ENCODE measurements at places on chromosomes 2 and 18.

- DNase-seq, result no peak
Observed at GRCh38 chr2:241619597-241620418, 17.1 kb downstream of the THAP4 start.

- no peak for DNase-seq
Observed at GRCh38 chr2:48984922-48985321, 169.4 kb downstream of the FSHR start.

DNA sequence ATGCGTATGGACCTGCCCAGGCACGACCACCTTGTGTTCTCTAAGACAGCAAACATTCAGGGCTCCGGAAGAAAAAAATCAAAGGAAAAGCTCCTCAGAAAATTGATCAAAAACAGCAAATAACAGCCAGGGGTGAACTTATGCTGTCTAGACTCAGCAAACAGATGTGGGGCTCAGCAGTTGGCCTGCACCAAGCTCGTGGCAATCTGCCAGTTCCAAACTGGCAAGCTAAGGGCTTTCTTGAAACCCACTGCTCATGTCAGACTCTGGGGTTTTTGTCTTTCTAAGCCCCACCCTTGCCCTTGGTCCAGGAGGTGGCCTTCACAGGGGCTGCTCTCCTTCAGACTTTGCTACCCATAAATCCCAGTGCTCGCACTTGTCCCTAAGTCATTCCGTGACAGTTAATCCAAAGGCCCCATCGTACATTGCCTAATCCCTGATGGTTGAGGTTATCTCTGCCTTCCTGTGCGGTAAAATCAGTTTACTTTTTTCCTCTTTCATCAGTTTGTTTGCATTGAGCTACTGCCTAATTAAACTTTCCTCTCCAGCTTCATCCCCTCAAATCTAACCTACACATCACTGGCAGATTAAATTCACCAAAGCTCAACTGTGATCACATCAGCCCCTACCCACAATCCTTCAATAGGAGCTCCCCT is 408.0 kb downstream of the LRATD1 start:
- peak; percentile 83 for DNase-seq

GRCh38 chr18:79896738-79897137 is 54.7 kb downstream of the SLC66A2 start:
- no peak for DNase-seq

- DNase-seq, result no peak
Observed at GRCh38 chr2:29655391-29656086, 265.8 kb downstream of the ALK start.

DNA sequence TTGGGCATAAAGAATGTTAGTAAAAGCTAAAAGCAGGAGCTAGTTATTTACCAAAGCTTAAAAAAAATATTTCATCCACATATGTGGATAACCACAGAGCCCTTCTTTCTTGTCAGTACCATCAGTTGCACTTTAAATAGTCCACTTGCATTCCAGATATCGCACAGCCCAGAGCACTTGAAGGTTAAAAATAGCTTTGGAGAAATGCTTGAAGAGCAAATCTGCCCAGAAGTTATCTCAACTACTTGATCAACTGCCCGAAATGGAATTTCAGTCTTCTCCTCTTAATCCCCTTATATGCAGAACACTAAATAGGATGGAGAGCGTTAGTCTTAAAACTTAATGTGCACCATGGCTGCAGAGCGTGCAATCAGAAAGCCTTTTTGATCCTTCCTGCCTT is 148.3 kb downstream of the PLEKHA3 start:
- no peak for DNase-seq

DNA sequence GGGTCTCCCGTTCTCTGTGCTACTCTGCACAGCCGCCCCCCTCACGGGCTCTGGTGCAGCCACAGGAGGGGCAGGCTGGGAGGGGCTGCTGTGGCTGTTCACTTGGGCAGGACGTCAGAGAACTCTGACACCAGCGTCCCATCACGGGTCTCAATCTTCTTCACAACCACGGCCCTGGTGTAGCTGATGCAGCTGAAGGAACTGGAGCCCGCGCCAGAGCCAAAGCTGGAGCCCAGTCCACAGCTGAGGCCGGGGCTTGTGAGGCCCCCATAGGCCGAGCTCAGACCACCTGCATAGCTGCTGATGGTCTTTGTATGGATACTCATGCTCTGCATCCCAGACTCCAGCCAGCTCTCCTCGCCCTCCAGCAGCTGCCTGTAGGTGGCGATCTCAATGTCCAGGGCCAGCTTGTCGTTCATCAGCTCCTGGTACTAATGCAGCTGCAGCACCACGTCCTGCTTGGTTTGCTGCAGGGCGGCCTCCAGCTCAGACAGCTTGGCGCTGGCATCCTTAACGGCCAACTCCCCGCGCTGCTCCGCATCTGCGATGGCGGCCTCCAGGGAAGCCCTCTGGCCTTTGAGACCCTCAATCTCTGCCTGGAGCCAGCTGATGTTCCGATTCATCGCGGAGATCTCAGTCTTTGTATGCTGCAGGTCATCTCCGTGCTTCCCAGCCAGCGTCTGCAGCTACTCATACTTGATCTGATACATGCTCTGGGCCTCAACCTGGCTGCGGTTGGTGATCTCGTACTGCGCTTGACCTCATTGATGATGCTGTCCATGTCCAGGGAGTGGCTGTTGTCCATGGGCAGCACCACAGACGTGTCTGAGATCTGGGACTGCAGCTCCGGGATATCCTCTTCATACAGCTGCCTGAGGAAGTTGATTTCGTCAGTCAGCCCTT is 7.4 kb upstream of the DUSP19 start:
- DNase-seq, result no peak

DNA sequence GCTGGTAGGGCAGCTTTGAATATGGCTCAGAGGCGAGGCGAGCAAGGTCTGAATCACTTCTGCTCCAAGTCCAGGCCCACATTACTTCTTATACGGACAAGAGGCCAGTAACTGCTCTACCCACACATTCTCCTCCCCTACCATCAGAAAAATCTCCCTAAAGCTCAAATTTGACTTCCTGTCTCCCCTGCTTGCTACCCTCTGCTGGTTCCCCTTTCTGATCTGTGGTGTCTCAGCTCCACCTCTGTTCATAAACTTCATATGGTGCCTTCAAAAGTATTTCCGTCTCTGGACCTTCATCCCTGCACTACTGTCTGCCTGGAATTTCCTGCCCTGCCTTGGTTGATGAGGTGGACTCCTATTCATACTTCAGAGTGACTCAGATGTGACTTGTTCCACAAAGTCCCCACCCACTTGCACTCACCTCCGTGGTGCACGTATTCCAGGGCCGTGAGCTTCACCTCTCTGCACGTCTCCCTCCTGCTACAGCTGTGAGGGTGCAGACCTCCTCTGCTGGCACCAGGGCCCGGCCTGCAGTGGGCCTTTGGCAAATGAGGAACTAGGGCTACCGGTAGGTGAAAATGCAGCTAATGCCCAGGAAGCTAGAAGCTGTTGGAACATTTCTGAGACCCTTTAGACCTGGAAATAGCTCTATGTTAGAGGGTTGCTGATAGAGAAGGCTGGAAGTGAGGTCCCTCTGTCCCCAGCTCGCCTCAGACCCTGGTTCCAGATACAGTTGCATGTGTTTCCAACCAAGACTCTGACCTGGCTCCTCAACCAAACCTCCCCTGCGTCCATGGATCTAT is 24.6 kb upstream of the KCMF1 start:
- no peak for DNase-seq

GRCh38 chr2:179981085-179981484 is 26.0 kb downstream of the CWC22 start:
- peak; percentile 51 for DNase-seq

DNA sequence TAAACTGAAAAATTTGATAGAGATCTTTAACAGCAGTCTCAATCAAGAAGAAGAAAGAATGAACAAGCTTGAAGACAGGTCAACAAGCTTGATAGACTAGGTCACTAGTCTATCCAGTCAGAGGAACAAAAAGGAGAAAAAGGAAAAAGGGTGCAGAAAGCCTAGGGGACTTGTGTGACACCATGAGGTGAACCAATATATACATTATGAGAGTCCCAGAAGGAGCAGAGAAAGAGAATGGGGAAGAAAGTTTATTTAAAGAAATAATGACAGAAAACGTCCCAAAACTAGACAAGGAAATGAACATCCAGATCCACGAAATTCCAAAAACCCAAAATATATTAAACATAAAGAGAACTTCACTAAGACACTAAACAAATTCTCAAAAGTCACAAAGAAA is 84.5 kb downstream of the VAPA start:
- no peak for DNase-seq

- no peak for DNase-seq
Observed at GRCh38 chr18:37258131-37258530, 307.5 kb downstream of the CELF4 start.

GRCh38 chr2:218746470-218746795 is 35.5 kb upstream of the CYP27A1 start:
- no peak for DNase-seq

DNA sequence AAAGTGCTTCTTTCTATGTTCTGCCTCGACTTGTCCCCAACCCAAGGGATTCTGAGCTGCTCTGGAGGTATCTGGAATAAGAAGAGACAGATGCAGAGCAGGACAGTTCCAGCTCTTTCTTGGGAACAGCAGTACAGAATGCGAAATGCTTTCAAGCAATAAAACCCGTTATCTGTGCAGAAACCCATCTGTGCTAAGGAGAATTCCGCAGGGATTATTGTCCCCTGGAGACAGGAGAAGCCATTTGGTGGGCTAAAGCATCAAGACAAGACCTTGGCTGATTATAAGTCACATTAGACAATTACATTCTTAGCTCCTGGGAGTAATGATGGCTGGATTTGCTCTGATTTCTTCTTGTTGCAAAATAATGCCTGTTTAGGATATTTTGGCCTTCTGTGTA is 185.4 kb upstream of the GLI2 start:
- DNase-seq, result no peak

GRCh38 chr2:61090386-61090921 is 24.8 kb downstream of the SANBR start:
- no peak for DNase-seq

GRCh38 chr2:70596293-70596692 is 42.7 kb upstream of the TGFA start:
- DNase-seq, result no peak

GRCh38 chr2:63669596-63669995 is 80.8 kb downstream of the MDH1 start:
- DNase-seq, result no peak

DNA sequence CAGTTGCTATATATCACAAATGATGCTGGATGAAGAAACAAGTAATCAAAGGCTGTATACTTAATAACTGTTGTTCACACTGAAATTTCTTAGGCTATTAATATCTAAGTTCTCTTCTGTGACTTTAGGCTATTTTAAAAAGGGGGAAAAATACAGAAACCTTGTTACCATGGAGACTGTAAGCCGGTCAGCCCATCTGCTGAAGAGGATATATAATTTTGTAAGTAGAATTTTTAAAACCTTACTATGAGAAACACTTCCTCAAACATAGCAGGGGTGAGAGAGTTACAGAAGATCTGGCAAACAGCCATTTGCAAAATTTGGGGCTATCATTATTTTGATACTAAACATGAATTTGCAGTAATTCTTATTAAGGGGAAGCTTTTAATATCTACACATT is 27.8 kb downstream of the CACNB4 start:
- DNase-seq, result no peak

GRCh38 chr2:229490167-229490566 is 219.1 kb upstream of the PID1 start:
- no peak for DNase-seq

- DNase-seq, result no peak
Observed at GRCh38 chr2:30161929-30162706, 15.3 kb downstream of the YPEL5 start.

DNA sequence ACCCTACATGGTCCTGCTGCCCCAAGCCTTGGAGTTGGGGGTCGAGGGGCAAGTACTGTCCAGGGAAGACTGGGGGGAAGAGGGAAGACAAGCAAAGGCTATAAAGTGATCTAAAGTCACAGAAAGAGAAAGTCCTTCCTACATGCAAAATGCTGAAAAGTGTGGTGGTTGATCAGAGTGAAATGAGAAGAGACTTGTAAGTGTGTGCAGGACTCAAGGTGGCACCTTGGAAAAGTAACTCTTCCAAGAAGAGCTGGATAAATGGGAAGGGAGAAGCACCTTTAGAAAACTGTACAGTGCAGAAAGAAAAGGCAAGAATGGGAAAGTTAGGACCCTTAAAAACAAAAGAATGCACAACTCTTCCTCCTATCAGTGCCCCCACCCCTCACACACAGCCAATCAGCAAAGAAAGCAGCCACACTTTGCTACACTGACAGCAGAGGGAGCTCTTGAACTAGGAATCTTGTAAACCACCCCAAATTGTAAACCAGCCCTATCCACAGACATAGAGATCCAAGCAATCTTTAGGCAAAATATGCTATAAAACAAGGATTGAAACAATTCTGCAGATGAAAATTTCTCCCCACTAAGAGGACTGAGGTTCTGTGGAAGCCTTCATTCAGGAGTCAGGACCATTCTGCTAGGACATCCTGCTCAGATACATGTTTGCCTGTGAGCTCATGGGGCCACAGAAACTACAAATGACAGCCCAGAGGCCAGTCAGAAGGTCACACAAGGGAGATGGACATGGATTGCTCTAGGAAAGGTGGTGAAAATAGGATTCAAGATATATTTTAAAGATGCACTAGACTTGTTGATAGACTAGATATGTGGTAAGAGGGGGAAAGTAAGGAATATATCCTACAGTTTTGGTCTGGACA is 146.4 kb downstream of the FTCDNL1 start:
- peak; percentile 52 for DNase-seq

- DNase-seq, result no peak
Observed at GRCh38 chr2:241040081-241040803, 41.8 kb downstream of the SNED1 start.

- DNase-seq, result no peak
Observed at GRCh38 chr2:168166902-168167510, 80.4 kb downstream of the STK39 start.

DNA sequence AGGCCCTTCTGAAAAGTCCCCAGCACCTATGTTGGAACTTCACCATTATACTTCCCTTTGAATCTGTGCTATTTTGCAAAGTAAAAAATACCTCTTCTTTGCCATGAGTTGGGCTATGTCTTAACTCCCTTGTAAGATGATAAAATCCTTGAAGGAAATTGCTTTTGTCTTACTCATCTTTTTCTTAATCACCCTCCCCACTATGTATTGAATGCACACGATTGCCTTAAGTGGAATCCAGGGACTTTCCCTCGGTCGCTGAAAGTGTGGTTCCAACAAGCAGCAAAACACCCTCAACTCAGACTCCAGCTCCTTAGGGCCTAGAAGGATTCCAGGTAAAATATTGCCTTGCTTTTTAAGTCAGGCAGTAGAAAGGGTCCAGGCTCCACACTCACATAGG is 173.2 kb upstream of the ARL4C start:
- DNase-seq, result no peak

DNA sequence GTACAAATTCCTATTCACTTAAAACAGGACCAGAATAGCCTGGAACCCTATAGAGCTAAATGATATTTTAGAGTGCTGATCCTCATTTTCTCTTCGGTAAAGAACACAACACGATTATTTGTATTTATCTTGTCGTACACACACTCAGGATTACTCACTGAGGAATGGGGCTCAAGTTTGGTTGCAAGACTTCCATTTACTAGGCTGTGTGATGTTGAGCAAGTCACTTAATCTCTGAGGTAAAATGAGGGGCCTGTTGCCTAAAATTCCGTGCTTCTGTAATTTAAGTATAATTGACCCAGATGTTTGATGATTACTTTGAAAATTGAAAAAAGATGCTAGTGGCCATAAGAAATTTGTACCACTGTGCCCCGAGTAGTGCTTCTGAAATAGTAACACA is 42.6 kb upstream of the MAP4K3 start:
- no peak for DNase-seq
